Stimulated activated CD8-positive, alpha-beta memory T cell treated with anti-CD3 and anti-CD28 coated beads, Interleukin-15, amount 100 ng/mL, for 4 hours (primary cell): ENCODE measurements at places on chromosomes 6 and 20.
A peak's percentile ranks its signal among the peaks of the same experiment; 100 is the strongest.

- no peak for DNase-seq
These were observed 334.1 kb downstream of the NRN1 start for GRCh38 chr6:5672581-5673011.

- no peak for DNase-seq
These were observed 777 bp upstream of the SNRNP48 start for GRCh38 chr6:7589221-7589620.

- DNase-seq = no peak
These were observed 33.6 kb upstream of the ID4 start for GRCh38 chr6:19803331-19804204.

DNA sequence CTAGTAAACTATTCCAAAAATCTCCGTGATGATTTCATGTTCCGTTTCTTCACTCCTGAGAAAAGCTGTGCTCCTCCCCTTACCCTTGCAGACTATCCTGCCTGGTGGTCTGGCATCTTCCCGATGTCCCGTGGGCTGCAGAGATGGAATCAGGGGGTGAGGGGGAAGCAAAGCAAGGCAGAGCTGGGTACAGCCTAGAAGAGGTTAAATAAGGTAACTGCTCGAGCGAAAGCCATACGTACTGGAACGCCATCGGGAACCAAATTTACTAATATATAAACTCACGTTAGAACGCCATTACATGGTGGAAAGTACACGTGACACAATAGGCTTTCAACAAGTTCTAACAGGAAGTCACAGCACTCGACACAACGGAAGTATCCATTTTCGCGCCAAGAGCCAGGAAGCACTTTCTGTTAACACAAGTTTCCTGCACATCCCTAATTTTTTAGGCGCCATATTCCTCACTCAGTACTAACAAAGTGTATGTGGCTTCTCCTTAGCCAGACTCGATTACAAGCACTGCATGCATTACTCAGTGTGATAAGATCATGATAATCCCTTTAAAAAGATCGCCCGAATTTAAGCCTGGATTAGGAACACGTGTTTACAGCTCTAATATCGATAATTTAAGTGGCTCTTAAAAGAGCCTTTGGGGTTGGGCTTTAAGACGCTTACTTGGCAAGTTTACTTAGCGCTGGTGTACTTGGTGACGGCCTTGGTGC, 101.6 kb upstream of the PRSS16 start:
- DNase-seq = peak; percentile 59

- no peak for DNase-seq
These were observed 119.7 kb downstream of the PREX1 start for GRCh38 chr20:48708116-48708515.

DNA sequence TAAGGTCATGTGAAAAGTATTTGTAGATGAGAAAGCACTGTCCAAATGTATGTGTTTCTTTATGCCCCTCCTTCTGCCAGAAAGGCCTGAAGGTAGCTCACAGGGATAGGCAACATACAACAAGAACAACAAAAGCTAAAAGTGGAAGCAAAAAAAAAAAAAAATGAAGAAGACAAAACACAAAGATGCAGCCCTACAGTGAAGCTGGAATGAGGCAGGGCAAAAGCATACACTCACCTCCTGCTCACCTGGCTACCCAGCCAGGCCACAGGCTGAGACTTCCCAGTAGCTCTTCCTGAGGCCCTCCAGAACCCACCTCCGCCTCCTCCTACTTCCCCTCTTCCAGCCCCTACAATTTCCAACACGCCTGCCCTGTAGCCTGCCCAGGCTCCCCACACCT, 2.4 kb downstream of the UNC5CL start:
- no peak for DNase-seq

DNA sequence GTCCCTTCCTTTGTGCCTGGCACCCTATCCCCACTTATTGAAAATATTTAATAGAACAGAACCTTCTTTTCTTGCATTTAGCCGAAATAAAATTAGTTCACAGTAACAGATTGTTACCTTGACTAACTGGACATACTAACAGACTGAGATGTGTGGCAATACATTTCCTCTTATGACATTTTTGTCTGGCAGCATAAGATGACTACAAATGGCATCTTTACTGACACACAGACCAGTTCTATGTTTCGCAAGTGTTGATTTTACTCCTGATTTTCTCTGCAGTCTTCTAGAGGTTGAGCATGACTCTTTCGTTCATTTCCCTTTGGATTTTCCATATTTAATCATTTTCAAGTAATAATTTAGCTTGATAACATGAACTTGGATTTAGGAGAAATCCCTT, 474.6 kb downstream of the CBLN4 start:
- DNase-seq = no peak

DNA sequence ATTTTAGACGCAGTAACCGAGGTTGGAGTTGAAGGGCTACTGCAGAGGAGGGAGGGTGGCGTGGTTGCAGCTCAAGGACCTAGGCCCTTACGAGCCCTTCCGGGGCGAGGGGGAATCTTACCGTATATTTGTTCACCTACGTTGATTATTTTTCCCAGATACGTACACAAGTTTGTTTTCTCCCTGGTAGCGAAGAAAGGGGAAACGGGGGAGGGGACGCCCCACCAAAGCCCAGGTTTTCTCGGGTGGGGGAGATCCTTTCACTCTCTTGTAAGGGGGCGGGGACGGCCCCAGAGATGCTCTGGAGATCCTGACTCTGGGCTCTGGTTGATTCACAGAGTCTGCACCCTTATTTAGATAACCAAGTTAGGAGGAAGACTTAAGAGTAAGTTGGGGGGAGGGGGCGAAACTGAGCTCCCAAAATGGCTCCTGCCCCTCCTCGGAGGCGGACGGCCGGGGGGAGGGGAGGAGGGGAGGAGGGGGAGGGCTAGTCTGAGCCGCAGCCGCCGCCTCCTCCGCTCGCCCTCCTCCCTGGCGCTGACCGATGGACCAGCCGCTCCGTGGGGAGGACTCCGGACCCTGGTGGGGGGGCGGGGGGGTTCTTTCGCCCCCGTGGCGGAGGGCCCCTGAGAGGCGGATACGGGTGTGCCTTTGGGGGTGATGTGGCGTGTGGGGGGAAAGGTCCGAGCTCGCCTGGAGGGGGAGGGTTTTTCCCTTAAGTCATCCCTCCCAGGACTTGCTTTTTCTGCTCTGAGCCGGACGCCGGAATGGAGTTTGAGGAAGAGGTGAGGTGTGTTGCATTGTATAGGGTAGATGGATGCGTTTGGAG, 2.2 kb downstream of the BRD2 start:
- DNase-seq = peak; percentile 74

DNA sequence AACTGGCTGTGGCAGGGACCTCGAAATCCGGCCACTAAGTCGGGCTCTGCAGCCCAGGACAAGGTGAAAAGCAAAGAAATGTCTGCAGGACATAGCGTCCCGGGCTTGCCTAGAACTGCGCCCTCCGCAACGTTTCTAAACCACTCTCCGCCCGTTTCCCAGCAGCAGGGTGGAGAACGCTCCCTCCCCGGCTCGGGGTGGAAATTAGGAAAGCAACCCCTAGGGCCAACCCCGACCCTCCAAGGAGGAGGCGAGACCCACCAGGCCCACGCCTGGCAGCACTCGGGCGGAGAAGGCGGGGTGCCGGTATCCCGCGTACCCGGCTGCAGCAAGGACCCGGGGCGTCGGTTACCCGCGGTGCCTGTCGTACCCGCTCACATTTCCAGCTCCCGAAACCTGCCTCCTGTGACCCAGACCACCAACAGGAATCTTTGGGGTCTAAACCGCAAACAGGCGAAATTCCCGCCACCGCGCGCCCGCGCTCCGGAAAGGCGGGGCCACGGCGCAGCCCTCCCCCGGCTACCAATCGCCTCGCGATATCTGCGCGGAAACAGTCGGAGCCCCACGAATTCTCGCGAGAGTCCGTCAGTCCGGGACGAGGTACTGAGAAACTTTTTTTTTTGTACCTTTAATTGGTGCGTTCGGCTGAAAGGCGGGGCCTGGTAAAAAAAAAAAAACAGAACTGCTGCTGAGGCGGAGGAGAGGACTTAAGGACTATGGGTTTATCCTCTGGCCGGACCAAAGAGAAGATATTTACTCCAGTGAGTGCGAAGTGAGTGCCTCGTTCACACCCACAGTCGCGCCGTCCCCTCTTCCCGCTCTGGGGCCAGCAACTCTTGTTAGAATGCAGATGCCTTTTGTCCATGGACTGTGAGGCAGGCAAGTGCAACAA, at the start of gene MMS22L:
TSS of gene MMS22L (minus strand) at position 491 of the 892 bp plus-strand sequence. CDS start 739 bp downstream, outside the sequence.
- peak; percentile 87 for DNase-seq

GRCh38 chr6:155380666-155381332, 66.5 kb upstream of the TFB1M start:
- DNase-seq = no peak

GRCh38 chr6:32662099-32662498, 4.4 kb downstream of the HLA-DQB1 start:
- no peak for DNase-seq

GRCh38 chr6:55632953-55633352, 54.0 kb upstream of the HMGCLL1 start:
- no peak for DNase-seq

DNA sequence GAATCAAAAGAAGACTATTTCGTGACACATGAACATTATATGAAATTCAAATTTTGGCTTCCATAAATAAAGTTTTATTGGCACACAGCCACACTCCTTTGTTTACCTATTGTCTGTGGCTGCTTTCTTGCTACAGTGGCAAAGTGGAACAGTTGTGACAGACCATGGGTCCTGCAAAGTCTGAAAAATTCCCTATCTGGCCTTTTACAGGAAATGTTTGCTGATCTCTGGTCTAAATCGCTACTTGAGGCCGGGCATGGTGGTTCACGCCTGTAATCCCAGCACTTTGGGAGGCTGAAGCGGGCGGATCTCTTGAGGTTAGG, 23.1 kb upstream of the PREX1 start:
- no peak for DNase-seq

- peak; percentile 21 for DNase-seq
These were observed 58.7 kb downstream of the VAPB start for GRCh38 chr20:58447511-58448391.

GRCh38 chr20:49261173-49261572, 16.7 kb downstream of the ZNFX1 start:
- no peak for DNase-seq

GRCh38 chr20:7087803-7088202, 320.3 kb downstream of the BMP2 start:
- DNase-seq = no peak

- no peak for DNase-seq
These were observed 182.8 kb upstream of the FOXQ1 start for GRCh38 chr6:1129131-1129530.

GRCh38 chr6:36478051-36478526, 35.3 kb downstream of the KCTD20 start:
- DNase-seq = no peak

- no peak for DNase-seq
These were observed 1.7 kb downstream of the POPDC3 start for GRCh38 chr6:105178110-105178509.

DNA sequence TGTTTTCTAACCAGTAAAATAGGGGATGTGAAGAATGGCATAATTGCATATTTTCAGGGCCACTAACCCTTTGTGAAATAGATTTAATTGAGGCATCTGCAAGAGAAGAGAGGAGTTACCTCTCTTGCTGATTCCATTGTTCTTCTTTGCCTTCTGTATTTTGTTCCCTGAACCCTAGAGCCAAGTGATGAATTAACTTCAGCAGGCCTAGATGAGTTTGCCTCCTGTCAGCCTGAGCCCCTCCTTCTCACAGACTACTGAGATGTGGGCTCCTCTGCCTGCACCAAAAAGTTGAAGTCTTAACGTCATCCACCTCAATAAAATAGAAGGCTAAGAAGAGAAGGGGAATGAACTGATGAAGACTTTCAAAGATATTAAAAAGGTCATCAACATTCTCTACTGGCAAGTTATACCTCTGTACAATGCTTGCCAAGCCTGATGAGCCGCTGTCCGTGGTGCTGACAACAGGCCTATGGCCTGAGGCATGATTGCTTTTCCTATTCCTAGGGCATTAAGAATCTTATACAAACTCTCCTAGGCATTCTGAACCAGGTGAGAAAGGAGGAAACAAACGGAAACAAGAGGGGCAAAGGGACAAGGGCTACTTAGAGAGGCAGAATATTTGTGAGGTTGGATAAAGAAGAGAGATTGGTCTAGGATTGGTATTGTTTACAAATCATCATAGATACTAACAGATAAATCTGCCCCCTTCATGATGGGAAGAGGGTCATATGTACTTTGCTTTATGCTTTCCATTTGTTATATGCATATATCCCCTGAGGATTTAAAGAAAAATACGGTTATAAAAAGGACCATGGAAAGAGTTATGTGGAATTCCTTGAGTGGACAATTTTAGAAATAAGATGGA, 46.8 kb downstream of the CD24 start:
- no peak for DNase-seq

DNA sequence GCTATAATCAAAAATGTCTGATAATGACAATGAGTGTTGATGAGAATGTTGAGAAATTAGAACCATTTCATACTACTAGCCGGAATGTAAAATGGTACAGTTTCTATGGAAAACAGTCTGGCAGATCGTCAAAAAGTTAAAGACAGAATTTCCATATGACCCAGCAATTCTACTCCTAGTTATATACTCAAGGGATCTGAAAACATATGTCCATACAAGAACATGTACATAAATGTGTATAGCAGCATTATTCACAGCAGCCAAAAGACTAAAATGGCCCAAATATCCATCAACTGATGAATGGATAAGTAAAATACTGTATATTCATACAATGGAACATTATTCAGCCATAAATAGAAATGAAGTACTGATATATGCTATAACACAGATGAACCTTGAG, 236.2 kb downstream of the BTBD9 start:
- DNase-seq = no peak

DNA sequence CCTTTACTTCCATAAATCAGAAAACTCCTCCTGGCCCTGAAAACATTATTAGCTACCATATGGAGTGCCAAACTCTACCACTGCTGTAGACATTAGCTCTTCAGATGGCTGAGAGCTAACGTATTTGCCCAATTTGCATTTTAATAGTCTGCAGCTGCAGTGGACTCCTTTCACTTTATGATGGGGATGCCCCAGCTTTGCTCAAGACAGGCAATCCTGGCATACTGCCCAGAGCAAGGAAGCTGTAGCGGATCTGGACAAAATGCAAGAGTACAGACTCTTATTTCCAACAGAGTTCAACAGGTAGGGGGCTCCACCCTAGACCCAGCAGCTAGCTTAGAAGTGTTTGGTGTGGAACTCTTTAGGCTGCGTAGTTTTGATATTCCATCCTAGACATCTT, 246.7 kb downstream of the FOXC1 start:
- no peak for DNase-seq

DNA sequence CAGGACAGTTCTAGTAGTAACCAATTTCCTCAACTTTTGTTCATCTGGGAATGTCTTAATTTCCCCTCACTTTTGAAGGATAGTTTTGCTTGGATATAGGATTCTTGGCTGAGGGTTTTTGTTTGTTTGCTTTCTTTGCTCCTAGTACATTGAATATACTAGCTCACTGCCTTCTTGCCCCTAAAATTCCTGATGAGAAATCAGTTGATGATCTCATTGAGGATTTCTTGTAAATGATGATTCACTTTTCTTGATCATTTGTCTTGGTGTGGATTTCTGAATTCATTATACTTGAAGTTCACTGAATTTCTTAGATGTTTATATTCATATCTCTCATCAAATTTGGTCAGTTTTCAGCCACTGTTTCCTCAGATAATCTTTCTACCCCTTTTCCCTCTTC, 49.1 kb upstream of the PRDM1 start:
- DNase-seq = no peak
